PC-9 (cell line): ENCODE measurements at places on chromosomes 2 and 18. TPM values are rescaled to one million over a fixed set of nuclear protein-coding genes. Genes with fewer than 3 reads are reported as not detected.

The CPLX4 gene
- not detected in 2 replicates for total RNA-seq

The SCYGR7 gene
- not detected in 2 replicates for total RNA-seq

The KCNK3 gene
- total RNA-seq = 0.08 TPM in 1 of 2 replicates, not detected in the other

The POU3F3 gene
- total RNA-seq = not detected in 2 replicates

The CFAP210 gene
- total RNA-seq = 0.96 TPM in 1 of 2 replicates, not detected in the other

The NUP35 gene
- total RNA-seq = 27.0 and 35.5 TPM in 2 replicates

The CXCR1 gene
- total RNA-seq = not detected in 2 replicates

The ANO7 gene
- total RNA-seq = 6.5 and 8.5 TPM in 2 replicates

The LOXL3 gene
- total RNA-seq = 3.1 and 5.0 TPM in 2 replicates

The SIX3 gene
- total RNA-seq = 1.4 TPM in 2 replicates

The ESPNL gene
- total RNA-seq = 1.1 and 2.2 TPM in 2 replicates

The TTR gene
- total RNA-seq = not detected in 2 replicates

The CLEC4F gene
- not detected in 2 replicates for total RNA-seq

The GCKR gene
- total RNA-seq = 3.4 and 4.0 TPM in 2 replicates

The MATN3 gene
- total RNA-seq = 1.0 and 1.9 TPM in 2 replicates

The LYG2 gene
- not detected in 2 replicates for total RNA-seq

The MYL12A gene
- total RNA-seq = 469 and 532 TPM in 2 replicates

The ANKRD29 gene
- 4.3 and 4.6 TPM in 2 replicates for total RNA-seq

The VSNL1 gene
- not detected in 2 replicates for total RNA-seq

The CNDP1 gene
- total RNA-seq = not detected in 2 replicates

The CHRNG gene
- not detected in 2 replicates for total RNA-seq

The GTF3C2 gene
- total RNA-seq = 57.5 and 69.8 TPM in 2 replicates

The HRH4 gene
- total RNA-seq = 0.18 TPM in 1 of 2 replicates, not detected in the other

The PTPRN gene
- total RNA-seq = not detected in 2 replicates

The SERPINB3 gene
- not detected in 2 replicates for total RNA-seq

The TEKT4 gene
- total RNA-seq = 0.15 TPM in 1 of 2 replicates, not detected in the other

The TRABD2A gene
- total RNA-seq = 0.88 and 2.2 TPM in 2 replicates
